A172 (cell line): ENCODE measurements at places on chromosomes 16 and 17. TPM values are rescaled to one million over a fixed set of nuclear protein-coding genes. Genes with fewer than 3 reads are reported as not detected.

DNA sequence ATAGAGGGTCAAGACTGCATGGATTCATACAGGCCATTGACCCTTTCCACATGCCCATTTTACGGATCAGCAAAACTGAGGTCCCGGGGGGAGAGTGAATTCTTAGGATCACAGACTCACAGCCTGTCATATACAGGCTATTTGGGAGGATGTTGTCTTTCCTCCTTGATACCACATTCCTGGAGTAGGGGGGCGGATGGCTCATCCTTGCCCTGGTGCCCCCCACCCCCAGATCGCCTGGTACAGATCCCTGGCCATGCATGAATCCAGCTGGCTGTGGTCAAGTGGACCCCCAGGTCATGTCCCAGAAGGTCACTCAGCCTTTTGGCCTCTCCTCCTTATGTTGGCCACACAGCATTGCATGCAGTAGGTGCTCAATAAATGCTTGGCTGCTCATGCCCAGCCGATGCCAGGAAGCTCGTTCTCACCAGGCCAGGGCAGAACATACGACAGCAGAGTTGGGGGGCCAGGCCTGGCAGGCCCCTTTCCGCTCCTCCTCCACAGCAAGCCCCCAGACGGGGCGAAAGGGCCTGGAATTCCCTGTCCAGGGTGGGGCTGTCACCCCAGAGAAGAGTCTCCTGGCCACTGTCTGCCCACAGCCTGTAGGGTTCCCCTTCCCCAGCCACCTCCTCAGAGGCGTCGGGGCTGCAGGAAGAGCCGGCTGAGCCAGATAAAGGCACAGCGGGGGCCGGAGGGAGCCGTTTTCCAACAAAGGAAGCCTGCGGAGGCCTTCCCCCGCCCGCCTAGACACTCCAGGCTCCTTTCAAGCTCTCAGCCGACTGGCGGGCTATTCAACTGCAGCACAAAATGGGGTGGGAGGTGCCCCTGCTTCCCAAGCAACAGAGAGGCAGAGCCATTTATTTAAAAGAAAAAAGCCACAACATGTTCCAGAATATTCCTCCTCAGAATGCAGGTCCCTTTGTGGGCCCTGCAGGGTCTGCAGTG is 215.7 kb upstream of the CIBAR2 start:
- DNase-seq: peak; percentile 66

- DNase-seq: no peak
Measured at GRCh38 chr17:68384471-68384870, 72.8 kb downstream of the WIPI1 start.

AMFR gene
- total RNA-seq: 172 and 175 TPM in 2 replicates

SPATA32 gene
- not detected in 2 replicates for total RNA-seq

- DNase-seq: no peak
Measured at GRCh38 chr17:79159926-79160325, 85.3 kb downstream of the ENGASE start.

ADGRG1 gene
- 26.9 and 32.6 TPM in 2 replicates for total RNA-seq

CCT6B gene
- 4.5 and 5.0 TPM in 2 replicates for total RNA-seq

- no peak for DNase-seq
Measured at GRCh38 chr16:68488554-68488953, 40.2 kb upstream of the SMPD3 start.

DNA sequence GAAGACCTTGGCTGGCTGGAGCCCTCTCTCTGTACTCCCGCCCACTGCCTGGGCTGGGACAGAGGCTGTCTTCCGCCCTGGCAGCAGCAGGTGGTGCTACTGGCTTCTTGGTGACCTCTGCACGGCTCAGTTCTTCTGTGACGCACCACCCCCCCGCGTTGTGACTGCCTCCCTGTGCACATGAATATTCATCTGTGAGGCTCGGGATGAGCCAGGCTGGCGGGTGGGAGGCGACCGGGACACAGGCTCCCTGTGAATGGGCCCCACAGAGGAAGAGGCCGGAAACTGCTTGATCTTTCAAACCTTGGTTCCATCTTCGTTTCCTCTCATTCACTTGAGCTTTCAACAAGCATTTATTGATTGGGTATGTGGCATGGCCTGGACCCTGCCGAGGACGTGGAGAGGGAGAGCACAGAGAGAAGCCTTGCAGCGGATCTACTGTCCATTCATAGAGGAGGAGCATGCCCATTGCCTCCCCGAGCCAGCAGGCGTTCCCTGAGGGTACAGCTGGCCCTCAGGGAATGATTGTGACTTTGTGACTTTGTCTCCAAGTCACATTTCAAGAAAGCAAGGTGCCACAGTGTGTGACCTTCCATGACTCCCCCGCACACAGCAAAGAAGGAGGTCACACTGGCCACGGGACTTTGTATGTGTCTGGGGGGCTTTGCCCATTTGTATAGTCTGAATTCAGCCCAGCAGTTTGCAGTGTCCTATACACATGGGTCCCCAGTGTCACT is 45.0 kb downstream of the B9D1 start:
- DNase-seq: no peak

DNA sequence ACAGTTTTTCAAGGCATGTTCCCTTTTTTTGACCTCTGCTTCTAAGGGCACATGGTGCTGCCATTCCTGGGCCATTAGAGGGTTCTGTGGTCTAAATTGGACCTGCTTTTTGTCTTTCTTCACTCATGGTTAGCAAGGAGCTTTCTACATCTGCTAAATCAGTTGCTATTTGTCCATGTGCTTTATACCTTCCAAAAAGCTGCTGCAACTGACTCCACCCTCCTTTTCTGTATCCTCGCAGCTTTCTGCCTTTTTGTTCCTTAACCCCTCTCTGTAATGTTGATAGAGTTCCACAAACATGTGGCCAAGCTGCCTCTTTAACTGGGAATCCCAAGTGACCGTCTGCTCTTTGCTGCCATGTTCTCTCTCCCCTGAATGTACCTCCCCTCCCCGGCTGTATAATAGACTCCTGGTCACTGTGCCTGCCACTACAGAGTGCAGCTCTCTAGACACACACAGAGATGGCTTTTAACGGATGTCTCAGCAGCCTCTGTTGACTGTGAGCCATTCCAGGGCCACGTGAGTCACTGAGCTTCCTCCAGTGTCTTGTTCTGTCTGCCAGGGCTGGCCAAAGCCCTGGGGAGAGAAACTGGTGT is 57.4 kb upstream of the TEKT3 start:
- DNase-seq: peak; percentile 74

GRCh38 chr17:2610195-2611175 is 17.0 kb downstream of the PAFAH1B1 start:
- DNase-seq: no peak

SEPTIN12 gene
- total RNA-seq: not detected in 2 replicates

GRCh38 chr16:88678224-88678979 is 7.9 kb downstream of the SNAI3 start:
- no peak for DNase-seq

DNA sequence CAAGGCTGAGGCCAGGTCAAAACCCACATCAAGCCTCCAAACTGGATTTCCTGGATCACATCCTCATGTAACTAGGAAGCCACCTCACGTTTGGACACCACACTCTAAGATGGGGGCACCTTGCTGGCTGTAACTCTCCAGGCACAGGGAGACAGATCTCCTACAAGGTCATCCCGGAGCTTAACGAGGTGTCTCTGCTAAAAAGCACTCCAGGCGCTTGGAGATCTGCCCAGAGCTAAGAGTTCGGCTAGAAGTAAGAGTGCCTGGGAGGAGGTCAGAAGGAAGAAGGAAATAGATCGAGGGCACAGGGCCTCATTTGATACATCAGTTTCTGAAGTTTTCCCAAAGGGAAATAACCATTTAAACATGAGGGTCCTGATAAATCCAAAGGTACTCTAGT is 15.9 kb downstream of the PSMB3 start:
- DNase-seq: no peak

DNA sequence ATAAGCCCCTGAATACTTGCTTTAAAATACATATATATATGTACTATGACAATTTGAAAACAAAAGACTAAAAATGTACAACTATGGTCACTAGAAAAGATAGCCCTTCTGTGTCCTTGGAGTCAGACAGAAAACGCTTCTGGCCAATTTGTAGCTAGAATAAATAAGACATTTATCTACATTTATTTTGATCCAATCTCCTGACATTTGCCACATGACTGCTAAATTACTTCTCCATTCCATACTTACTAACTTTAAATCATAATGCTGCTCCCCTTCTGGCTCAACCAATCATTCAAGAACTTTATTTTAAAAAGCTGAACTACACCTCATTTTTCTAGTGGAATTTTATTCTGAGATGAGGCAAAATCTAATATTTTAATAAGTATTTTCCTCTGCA is 65.8 kb downstream of the CYTH1 start:
- no peak for DNase-seq

GRCh38 chr16:75108792-75109731 is 7.5 kb downstream of the LDHD start:
- DNase-seq: peak; percentile 95

- no peak for DNase-seq
Measured at GRCh38 chr17:54102246-54102645, 279.5 kb downstream of the KIF2B start.

DNA sequence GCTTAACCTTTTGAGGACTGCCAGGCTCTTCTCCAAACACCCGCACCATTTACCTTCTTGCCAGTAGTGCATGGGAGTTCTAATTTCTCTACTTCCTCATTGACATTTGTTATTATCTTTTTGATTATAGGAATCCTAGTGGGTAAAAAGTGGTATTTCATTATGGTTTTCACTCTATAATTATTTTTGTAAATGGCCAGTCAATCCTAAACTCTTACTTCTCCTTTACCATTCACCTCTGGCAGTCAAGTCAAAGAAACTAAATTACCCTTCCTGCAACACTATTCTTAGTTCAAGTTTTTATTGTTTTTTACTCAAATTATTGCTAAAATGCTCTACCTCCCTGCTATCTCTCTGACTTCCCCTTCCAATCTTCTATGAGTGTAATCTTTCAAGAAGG is 29.8 kb upstream of the ANKFY1 start:
- no peak for DNase-seq

- no peak for DNase-seq
Measured at GRCh38 chr16:86579268-86580062, 1.1 kb downstream of the FOXL1 start.

NEUROD2 gene
- total RNA-seq: not detected in 2 replicates

- no peak for DNase-seq
Measured at GRCh38 chr17:28598389-28598788, 436 bp downstream of the SPAG5 start.

RND2 gene
- 0.05 TPM in 1 of 2 replicates, not detected in the other for total RNA-seq

DHRS7C gene
- not detected in 2 replicates for total RNA-seq

MEOX1 gene
- total RNA-seq: not detected in 2 replicates

- no peak for DNase-seq
Measured at GRCh38 chr17:30068465-30068864, 48.2 kb upstream of the NSRP1 start.

DNA sequence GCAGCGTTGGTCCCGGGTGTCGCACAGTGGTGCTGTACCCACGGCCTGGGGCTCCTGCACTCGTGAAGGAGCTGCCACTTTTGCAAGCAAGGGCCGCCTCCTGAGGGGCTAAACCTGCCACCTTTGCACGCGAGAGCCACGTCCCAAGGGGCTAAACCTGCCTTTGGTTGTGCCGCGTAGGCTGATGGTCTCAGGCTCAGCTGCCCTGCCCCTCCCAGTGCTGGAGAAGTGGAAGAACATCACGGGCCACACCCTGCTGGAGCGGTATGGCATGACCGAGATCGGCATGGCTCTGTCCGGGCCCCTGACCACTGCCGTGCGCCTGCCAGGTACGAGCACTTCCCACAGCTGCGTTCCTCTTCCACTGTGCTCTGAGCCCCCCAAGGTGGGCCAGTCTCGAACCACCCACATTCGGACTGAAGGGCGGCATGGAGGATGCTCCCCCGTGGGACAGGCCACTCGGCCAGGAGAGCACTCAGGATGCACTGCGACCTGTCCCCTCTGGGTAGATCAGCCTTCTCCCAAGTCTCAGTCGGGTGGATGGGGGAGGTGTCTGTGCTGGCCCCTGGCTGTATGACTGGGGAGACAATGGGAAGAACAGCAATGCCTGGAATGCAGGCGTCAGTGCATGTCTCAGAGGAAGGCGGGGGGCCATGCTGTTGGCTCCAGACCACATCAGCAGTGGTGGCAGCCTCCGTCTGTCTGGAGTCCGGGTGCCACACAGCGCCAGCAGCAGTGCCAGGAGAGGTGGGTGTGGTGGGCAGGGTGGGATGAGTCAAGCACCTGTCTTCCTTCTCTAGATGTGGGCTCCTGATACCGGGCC is 20.7 kb downstream of the ACSF3 start:
- peak; percentile 95 for DNase-seq

DNA sequence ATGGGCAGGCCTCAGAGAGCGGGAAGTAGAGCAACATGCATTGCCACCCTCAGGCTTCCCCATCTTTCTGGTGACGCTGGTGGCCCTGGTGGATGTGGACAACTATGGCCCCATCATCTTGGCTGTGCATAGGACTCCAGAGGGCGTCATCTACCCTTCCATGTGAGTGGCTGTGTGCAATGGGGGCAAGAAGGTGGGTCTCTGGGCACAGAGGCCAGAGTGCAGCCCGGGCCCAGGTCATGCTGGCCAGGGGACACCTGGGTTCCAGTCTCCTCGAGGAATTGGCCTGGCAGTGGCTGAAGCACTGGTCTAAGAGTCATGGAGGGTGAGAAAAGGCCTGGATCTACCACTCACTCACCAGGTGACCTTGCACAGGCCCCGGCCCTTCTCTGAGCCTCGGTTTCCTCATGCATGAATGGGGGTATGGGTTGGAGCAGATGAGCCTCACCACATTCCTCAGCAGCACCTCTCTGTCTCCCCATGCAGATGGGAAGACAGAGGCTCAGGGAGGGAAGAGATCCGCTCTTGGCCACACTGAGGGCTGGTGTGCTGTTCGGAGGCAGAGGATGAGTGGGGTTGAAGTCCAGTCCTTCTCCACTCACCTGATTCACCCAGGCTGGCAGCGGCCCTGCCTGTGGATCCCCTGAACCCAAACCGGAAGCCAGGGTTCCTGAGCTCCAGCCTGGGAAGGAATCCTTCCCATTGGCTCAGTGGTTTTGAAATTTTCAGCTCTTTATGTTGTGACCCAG is 7.2 kb upstream of the ADGRG3 start:
- no peak for DNase-seq

TBC1D3 gene
- total RNA-seq: not detected in 2 replicates

DNA sequence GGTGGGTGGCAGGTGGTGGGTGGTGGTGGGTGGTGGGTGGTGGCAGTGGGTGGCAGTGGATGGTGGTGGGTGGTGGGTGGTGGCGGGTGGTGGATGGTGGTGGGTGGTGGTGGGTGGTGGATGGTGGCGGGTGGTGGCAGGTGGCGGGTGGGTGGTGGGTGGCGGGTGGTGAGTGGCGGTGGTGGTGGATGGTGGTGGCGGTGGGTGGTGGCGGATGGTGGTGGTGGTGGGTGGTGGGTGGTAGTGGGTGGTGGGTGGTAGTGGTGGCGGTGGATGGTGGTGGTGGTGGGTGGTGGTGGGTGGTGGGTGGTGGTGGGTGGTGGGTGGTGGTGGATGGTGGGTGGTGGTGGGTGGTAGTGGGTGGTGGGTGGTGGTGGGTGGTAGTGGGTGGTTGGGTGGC is 423.8 kb upstream of the PSMD7 start:
- no peak for DNase-seq

GRCh38 chr16:15915555-15916081 is 27.2 kb upstream of the CEP20 start:
- no peak for DNase-seq

DNA sequence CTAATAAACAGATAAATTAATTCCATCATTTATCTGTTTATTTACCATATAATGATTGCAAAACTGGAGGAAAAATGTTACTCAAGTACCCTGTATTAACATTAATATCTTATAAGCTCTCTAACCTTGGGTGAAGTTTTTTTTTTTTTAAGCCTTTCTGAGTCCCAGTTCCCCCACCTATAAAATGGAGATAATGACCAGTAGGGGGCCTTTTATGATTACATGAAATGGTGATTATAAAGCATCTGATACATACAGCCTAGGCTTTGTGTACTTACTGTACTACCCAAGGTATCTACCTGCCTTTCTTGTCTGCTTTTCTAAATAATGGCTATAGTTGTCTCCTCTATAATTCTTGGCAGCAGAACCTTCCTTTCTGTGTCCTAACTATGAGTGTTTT is 22.6 kb downstream of the LRRC36 start:
- DNase-seq: peak; percentile 32

- DNase-seq: peak; percentile 68
Measured at GRCh38 chr16:31453255-31454204, 5.8 kb upstream of the ARMC5 start.
